ENCODE measurements at places on chromosomes 11 and 22.

- DNase-seq, result peak; percentile 60
Measured at GRCh38 chr22:33923660-33924246, 3.5 kb upstream of the LARGE1 start.

GRCh38 chr11:116865696-116866095 lies 28.3 kb upstream of the APOA1 start:
- no peak for DNase-seq

GRCh38 chr11:66866511-66866986 lies 9.7 kb downstream of the LRFN4 start:
- no peak for DNase-seq

- no peak for DNase-seq
Measured at GRCh38 chr11:116901211-116901610, 63.8 kb upstream of the APOA1 start.

GRCh38 chr11:42502151-42502550 lies 809.6 kb upstream of the API5 start:
- DNase-seq, result no peak

DNA sequence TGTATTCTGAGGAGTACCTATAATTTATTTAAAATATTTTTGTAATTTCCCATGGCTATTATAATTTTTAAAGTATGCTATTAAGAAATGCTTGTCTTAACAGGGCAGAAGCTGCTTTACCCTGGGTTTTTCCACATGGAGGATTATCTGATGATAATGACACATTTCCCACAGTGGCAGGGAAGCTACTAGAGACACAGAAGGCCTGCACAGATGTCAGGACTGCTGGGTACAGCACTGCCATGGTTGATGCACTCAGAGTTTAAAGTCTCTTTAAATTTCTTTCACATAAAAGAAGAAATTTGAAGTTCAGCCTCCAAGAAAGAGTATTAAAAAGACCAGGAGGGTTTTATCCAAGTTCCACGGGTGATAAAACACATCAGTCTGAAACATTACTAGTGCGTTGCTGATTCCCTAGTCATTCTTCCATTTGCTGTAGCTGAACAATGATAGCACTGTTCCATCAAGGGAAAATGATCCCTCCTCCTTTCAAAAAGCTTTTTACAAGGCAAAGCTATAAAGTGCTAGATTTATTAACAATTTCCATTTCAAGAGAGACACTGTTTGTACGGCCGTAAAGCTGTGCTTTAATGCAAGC lies 363.0 kb downstream of the CNTN5 start:
- no peak for DNase-seq

GRCh38 chr11:14054116-14055107 lies 91.9 kb downstream of the SPON1 start:
- DNase-seq, result no peak
